Lower lobe of right lung (tissue), 2 donors: ENCODE measurements at places on chromosomes 12 and 14. TPM values are rescaled to one million over a fixed set of nuclear protein-coding genes. Genes with fewer than 3 reads are reported as not detected.
A peak's percentile ranks its signal among the peaks of the same experiment; 100 is the strongest.

DNA sequence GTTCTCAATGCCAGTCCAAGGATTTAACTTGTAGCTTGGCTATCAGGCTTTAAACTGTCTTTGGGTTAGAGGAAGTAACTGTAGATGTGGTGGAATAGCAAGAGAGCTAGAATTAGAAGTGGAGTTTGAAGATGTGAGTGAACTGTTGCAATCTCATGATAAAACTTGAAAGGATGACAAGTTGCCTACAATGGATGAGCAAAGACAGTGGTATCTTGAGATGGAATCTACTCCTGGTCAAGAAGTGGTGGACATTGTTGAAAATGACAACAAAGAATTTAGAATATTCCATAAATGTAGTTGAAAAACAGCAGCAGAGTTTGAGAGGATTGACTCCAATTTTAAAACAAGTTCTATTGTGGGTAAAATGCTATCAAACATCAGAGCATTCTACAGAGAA is 199.0 kb downstream of the DUSP6 start:
- no peak for DNase-seq
- no peak overlapping the region for H3K4me3 ChIP-seq
- no peaks in the 10 kb centered on the region for H3K27me3 ChIP-seq
- no peaks in the 10 kb centered on the region for H3K36me3 ChIP-seq

- no peak for DNase-seq
- H3K4me3 ChIP-seq = no peak overlapping the region
- no peaks in the 10 kb centered on the region for H3K27me3 ChIP-seq
- H3K36me3 ChIP-seq = no peaks in the 10 kb centered on the region
- no peak overlapping the region for H3K27ac ChIP-seq
Observed at GRCh38 chr12:31214626-31215517, 111.1 kb downstream of the SINHCAF start.

DNA sequence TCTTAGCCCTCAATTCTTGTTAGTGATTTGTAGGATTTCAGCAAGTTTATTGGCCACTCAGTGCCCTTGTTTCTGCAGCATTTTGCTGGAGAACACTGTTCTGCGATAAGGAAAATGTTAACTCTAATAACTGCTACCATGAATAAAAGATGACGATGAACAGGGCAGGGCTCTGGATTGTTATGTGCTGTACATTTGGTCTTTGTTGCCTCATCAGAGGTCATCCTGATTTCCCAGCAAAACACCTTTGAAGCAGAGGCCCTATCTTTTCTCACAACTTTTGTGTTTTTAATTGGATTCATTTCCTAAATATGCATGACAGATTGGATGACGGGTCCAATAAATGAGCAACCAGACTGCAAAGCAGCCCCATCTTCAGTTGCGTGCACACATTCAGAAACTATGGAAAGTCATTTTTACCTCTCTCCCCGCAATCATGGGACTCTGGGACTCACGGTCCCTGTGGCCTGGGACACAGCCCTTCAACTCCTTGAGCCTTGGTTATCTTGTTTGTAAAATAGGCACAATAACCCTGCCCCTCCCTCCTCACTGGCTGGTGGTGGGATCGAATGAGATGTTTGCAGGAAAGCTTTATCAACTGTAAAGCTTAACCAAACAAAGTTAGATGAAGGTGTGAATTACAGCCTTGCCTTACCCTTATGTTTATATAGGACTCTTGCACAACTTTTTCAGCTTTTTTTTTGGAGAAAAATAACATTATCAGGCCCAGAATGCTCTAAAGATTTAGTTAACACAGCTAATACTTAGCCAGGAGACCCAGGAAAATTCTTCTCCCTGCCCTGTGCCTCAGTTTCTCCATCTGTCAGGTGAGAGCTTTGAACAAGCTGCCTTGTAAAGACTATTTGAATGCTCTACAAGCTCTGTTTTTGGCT is 45.4 kb downstream of the RPH3A start:
- no peaks in the 10 kb centered on the region for H3K36me3 ChIP-seq
- H3K4me1 ChIP-seq = no peaks in the 10 kb centered on the region
- H3K27me3 ChIP-seq = peaks cover 19% of the 10 kb centered on the region
- no peak overlapping the region for H3K27ac ChIP-seq
- DNase-seq = no peak

GRCh38 chr14:35384455-35385041 is 20.0 kb downstream of the NFKBIA start:
- H3K27ac ChIP-seq = peak overlapping the region; percentile 64
- peaks cover 22% of the 10 kb centered on the region for H3K4me1 ChIP-seq
- no peaks in the 10 kb centered on the region for H3K27me3 ChIP-seq
- H3K4me3 ChIP-seq = no peak overlapping the region
- DNase-seq = no peak

DNA sequence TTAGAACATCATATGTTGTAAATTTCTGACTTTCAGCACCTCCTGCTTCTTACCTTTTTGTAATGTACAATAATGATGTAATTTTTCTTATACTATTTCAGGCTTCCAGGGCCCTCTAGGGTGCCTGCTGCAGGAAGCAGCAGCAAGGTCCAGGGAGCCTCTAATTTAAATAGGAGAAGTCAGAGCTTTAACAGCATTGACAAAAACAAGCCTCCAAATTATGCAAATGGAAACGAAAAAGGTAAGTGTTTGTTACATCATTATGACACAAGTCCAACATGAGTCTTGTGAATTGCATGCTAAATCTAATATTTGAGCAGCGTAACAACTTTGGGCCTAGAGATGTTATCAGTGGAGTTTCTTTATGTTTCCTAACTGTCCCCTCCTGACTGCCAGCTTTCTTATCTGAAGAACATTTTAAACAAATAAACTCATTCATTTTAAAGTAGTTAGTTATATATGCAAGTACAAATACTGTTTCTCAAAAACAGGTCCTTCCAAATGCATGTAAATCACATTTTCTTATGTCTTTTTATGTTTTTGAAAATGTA is 167.6 kb downstream of the NAV3 start:
- H3K36me3 ChIP-seq = no peaks in the 10 kb centered on the region
- H3K27me3 ChIP-seq = no peaks in the 10 kb centered on the region
- H3K27ac ChIP-seq = no peak overlapping the region
- H3K4me3 ChIP-seq = no peak overlapping the region

- no peaks in the 10 kb centered on the region for H3K27me3 ChIP-seq
- no peak overlapping the region for H3K4me3 ChIP-seq
- no peaks in the 10 kb centered on the region for H3K4me1 ChIP-seq
- no peak for DNase-seq
- H3K27ac ChIP-seq = no peak overlapping the region
Observed at GRCh38 chr14:100981809-100982208, 78.3 kb upstream of the RTL1 start.

GRCh38 chr12:64893961-64894360 is 69.5 kb downstream of the TBC1D30 start:
- H3K36me3 ChIP-seq = no peaks in the 10 kb centered on the region
- H3K27me3 ChIP-seq = no peaks in the 10 kb centered on the region
- no peak for DNase-seq
- H3K4me1 ChIP-seq = peaks cover 8% of the 10 kb centered on the region

Gene PZP
- 2.7 TPM for total RNA-seq

- H3K27me3 ChIP-seq = no peaks in the 10 kb centered on the region
- H3K27ac ChIP-seq = no peak overlapping the region
- H3K36me3 ChIP-seq = no peaks in the 10 kb centered on the region
Observed at GRCh38 chr12:33427071-33427470, 12.5 kb downstream of the SYT10 start.

Gene STAB2
- total RNA-seq = 1.4 TPM

Gene MYF6
- total RNA-seq = not detected

GRCh38 chr12:58883576-58884334 is 36.5 kb downstream of the LRIG3 start:
- peaks cover 98% of the 10 kb centered on the region for H3K36me3 ChIP-seq
- no peak overlapping the region for H3K4me3 ChIP-seq
- no peak for DNase-seq
- no peak overlapping the region for H3K27ac ChIP-seq
- peaks cover 8% of the 10 kb centered on the region for H3K4me1 ChIP-seq

DNA sequence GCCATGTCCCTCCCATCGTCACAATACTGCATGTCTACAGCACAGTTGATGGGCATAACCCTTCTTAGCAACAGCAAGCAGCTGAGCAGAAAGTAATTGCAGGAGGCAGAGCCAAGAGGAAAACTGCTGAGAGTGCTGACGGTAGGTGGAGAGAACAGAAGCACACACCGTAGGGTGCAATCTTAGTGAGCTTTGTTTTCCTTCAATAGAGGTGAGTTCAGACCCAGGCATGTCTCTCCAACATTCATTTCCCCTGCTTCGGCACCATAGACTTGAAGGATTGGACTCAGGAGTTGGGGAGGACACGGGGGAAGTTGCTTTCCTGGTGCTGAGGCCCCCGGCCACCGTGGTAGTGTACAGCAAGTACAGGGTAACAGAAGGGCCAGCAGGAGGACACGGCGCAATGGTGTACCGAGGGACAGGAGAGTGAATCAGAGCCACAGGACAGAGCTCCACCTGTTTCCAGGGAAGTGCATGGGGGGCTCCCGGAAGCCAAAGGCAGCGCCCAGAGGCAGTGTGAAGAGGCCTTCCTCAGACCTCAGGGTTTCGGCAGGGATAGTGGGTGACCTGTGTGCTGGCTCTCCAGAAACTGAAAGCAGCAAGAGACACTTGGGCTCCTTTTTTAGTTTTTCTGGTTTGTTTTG is 36.3 kb upstream of the SINHCAF start:
- H3K4me1 ChIP-seq = no peaks in the 10 kb centered on the region
- H3K4me3 ChIP-seq = no peak overlapping the region
- no peaks in the 10 kb centered on the region for H3K36me3 ChIP-seq
- H3K27me3 ChIP-seq = no peaks in the 10 kb centered on the region
- no peak for DNase-seq

- H3K4me3 ChIP-seq = no peak overlapping the region
- no peaks in the 10 kb centered on the region for H3K27me3 ChIP-seq
- H3K36me3 ChIP-seq = no peaks in the 10 kb centered on the region
- peaks cover 8% of the 10 kb centered on the region for H3K4me1 ChIP-seq
Observed at GRCh38 chr12:46351886-46352650, 20.5 kb downstream of the SLC38A2 start.

DNA sequence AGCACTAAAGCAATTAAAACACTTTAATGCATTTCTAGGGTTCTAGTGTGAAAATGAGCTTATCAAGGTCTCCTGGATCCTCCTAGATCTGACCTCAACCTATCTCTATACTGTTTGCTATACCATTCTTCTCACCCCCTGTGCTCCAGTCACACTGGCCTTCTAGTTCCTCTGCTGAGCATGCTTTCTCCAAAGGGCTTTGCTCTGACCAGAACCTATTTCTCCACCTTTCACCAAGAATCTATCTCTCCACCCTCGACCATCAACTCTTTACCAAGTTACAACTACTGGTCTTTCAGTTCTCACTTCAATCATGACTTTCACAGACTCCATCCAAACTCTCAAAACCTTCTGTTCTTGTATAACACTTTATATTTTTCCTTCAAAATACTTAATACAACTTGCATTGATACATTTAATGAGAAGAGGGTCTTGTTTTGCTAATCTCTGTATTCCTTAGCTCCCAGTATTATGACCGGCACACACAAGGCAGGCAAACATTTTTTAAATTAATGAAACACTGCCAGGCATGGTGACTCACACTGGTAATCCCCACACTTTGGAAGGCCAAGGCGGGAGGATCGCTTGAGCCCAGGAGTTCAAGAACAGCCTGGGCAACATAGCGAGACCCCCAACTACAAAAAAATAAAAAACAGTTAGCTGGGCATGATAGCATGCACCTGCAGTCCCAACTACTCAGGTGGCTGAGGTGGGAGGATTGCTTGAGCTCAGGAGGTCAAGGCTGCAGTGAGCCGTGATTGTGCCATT is 22.8 kb downstream of the PPP1R12A start:
- no peak overlapping the region for H3K4me3 ChIP-seq
- no peak for DNase-seq
- no peaks in the 10 kb centered on the region for H3K36me3 ChIP-seq
- peaks cover 18% of the 10 kb centered on the region for H3K4me1 ChIP-seq

DNA sequence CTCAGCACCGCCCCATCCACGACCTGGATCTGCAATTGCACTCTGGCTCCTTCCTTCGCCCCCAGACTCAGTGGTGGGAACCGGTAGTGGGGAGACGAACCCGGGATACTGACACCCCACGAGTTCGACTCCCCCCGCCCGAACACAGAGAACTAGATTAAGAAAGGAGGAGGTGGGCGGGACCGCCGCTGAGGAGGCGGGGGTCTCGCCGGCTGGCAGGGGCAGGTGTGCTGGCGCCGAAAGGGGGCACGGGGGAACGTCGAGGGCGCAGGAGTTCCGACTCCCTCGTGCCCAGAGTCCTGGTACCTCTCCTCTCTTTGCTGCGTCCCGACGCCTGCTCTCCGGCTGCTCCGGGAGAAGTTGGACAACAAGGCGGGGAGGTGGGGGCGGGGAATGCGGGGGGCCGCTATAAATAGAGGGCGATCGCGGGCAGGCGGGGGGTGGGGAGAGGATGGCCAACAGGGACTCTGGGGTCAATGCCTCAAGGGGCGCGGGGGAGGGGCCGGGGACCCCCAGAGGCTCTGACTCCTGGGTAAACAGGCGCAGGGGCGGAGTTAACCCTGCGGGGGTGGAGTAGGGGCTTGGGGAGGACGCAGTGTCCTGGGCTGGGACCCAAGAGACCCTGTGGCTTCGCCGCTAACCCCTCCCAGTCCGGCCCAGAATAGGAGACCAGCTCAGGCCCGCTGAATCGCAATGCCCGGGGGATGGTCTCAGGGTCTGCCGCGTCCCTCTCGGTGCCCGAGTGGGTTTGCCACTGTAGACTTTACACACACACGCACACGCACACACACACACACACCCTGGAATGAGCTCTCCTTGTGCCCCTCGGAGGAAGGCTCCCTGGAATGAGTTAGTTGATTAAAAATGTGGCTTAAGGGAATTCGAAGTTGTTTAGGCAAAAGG is 761 bp upstream of the NDRG2 start:
- H3K27me3 ChIP-seq = no peaks in the 10 kb centered on the region
- peak overlapping the region; percentile 90 for H3K4me3 ChIP-seq
- peaks cover 17% of the 10 kb centered on the region for H3K36me3 ChIP-seq
- peak; percentile 71 for DNase-seq
- peaks cover 17% of the 10 kb centered on the region for H3K4me1 ChIP-seq

- no peak overlapping the region for H3K27ac ChIP-seq
- no peak overlapping the region for H3K4me3 ChIP-seq
- no peaks in the 10 kb centered on the region for H3K4me1 ChIP-seq
- no peaks in the 10 kb centered on the region for H3K36me3 ChIP-seq
- DNase-seq = no peak
Observed at GRCh38 chr12:32993404-32993803, 96.8 kb upstream of the PKP2 start.

DNA sequence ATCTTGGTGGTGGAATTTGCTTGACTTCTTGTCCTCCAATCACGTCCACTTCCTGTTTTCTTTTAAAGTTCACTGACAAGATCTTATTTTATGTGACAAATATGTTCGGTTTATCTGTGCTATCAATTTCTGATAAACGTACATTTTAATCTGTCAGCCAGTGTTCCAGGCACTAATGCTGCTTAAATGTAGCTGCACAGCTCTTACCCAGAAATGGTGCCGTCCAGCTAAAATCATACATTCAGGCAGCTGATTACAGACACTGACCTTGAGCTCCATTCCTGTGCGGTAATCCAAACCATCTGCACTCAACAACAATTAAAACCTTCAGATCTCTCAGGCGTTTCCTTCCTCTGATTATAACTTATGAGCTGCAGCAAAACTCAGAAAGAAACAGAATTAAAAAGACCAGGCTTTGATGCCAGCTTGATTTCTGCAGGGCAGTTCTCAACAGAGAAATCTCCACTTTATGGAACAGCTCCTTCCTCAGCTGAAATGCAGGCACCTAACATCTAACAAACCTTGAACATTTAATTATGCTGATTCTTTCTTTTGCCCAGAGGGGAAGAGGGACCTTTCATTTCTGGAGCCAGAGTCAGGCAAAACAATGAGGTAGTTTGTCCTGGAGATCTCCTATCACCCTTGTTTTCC is 26.4 kb upstream of the RASSF3 start:
- H3K4me3 ChIP-seq = peak overlapping the region; percentile 22
- no peaks in the 10 kb centered on the region for H3K36me3 ChIP-seq
- peaks cover 33% of the 10 kb centered on the region for H3K4me1 ChIP-seq
- no peaks in the 10 kb centered on the region for H3K27me3 ChIP-seq
- DNase-seq = no peak
